NCI-H1930 (cell line): ENCODE measurements at places on chromosomes 6 and 20.
A peak's percentile ranks its signal among the peaks of the same experiment; 100 is the strongest.

GRCh38 chr6:27213544-27214125, 33.9 kb upstream of the PRSS16 start:
- no peak for DNase-seq

- no peak for DNase-seq
Observed at GRCh38 chr6:166611631-166612030, 15.4 kb downstream of the RPS6KA2 start.

GRCh38 chr6:51099201-51099600, 280.5 kb downstream of the TFAP2B start:
- no peak for DNase-seq

DNA sequence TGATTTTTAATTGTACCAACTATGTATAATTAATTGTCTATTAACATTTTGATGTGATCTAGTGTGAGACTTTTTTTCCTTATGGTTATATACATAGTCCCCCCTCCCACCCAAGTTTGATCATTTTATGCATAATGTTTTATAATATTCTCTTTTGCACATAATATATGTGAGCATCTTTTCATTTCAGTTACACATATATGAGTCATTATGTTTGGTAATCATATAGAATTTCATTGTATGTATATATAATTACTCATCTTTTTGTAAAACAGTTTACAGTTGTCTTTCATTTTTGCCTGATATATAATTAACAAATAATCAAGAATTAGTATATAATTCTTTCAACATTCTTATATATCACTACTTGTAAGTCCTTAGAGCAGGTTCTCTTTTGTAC, 15.0 kb downstream of the RWDD1 start:
- no peak for DNase-seq

GRCh38 chr6:38391206-38391605, 248.5 kb downstream of the BTBD9 start:
- no peak for DNase-seq

DNA sequence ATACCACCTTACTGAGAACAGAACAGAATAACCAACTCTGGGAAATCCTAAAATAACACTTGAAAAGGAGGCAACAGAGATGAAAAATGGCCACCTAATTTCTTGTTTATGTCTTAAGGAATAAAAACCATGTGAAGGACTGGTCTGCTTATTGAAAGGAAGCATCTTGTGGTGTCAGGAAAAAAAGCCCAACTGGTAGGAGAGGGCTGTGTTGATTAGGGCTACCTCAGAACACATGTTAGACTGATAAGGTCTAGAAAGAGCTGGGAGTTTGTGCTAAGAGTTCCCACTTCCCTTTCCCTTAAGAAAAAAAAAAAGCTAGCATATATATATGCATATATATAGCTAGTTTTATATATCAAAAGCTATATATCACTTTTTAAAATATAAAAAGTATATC, 425.3 kb upstream of the BTBD3 start:
- DNase-seq, result no peak

DNA sequence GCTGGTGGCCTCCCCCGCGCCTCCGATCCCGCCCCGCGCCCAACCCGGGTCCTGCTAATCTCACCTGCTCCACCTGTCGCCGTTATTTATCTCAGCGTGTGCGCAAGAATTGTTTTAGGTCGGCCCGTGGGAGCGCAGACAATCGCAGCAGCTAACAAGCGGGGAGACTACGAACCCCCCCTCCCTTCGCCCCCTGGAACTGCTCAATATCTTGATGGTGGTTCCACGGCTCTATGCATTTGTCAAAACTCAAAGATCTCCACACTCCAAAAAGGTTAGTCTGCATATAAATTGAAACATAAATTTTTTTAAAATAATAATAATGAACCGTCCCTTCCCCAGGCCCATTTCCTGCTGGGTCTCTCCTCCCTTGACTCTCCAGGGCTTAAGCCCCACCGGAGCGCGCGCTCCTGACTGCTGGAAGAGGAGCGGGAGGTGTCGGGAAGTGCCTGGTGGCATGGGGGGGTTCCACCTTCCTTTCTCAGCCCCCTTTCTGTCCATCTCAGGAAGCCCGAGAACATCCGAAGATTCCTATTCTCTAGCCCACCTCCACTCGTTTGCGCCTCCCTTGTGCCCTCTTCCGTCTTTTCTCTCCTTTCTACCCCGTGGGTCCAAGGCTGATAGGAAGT, 1.6 kb upstream of the MDGA1 start:
- no peak for DNase-seq

GRCh38 chr20:58870293-58871014, 17.9 kb downstream of the GNAS start:
- peak; percentile 38 for DNase-seq

DNA sequence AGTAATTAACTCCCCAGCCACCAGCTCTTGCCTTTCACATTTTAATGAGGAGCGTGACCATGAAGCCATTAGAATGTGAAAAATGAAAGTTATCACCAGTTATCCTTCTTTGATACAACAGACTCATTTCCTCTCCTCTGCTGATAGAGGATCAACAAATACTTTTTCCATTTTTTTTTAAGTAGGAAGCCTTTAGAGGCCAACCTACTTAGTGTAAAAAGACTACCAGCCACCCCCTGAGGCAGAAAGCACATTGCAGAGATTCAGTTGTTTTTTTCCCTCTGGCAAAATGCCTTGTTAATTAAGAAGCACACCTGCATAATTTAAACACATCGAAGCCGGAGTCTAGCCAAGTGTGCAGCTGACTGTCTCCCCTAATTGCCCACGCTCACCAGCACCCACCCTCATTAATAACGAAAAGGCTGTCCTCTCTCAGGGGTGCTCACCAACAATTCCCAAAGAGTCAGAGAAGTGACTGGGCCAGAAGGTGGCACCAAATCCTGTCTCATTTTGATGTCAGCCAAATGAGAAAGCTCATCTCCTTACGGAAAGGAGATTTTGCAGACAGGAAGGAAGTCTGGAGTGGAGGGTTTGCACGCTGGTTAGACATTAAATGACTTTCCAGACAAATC, 60.9 kb upstream of the MC3R start:
- DNase-seq, result peak; percentile 70

DNA sequence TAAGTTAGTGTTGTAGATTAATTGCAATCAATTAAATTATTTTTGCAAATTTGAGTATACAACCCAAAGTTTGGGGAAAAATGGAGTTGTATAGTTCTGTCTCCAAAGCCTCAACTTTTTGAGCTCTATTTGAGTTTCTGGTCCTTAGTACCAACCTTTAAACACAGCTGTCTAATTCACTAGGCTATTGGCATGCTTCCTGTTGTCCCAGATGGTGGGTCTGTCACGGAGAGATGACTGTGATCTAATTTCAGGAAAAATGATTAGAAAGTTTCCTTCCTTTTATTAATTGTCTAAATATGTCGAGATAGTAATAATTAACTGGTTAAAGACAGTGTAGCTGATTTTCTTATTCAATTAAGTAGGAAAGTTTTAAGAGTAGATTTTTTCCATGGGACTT, 109.6 kb downstream of the SCAF8 start:
- DNase-seq, result no peak

DNA sequence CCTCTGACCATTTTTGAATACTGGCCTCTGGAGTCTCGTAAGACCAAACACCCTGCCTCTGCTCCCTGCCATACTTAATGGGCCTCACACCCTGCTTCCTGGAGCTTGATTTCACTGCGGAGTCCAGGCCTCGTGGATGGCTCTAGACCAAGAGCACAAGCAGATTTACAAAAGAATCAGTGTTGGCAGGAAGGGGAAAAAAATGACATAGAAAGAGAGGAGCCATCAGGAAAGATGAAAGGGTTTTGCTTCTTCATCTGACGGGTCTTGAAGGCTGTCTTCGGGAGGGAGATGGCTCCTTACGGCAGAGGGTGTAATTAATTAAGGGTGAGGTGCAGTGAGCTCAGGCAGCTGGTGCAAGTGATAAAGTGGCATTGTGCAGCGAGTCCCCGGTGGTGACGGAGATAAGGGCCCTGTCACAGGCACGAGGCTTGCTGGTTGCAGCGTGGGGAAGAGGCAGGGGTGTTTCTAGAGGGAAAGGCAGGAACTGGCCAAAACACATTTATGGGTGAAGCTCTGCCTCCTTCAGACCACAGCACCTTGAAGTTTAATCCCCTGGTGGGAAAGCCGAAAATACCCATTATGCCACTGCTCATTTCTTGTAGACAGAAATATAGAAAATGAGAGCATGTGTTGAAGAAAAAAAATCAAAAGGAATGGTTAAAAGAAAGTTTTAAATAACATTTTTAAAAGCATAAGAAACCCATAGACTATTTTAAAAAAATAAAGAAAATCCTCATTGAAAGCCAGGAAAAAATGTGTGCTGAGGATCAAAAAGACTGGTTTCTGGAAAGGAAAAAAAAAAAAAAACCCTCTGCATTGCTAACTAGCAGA, 128.6 kb upstream of the LRFN2 start:
- DNase-seq, result no peak

- no peak for DNase-seq
Observed at GRCh38 chr6:46324706-46325105, 153.9 kb upstream of the ENPP5 start.

DNA sequence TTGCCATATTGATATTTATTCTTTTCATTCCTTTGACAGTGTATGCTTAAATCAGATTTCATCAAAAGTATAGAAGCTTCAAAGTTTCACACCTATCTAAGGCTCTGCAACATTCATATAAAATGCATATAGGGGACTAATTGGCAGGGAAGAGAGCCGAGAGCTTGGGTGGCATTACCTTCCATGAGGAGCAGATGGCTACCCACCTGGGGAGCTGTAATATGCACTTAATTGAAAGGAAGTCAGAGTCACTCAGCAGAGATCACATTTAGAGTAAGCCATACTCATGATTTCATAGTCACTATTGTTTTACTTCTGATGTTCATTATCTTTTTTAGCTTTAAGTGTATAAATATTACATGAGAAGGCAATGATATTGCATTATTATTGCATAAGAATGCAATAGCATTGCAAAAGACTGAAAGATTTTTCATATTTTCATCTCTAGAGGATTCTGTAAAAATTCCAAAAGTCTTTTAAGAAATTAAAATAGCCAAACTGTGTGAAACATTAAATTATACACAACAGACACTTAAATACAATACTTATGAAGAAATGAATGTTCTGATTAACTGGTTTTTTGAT, 1305.2 kb downstream of the EPHA7 start:
- no peak for DNase-seq

DNA sequence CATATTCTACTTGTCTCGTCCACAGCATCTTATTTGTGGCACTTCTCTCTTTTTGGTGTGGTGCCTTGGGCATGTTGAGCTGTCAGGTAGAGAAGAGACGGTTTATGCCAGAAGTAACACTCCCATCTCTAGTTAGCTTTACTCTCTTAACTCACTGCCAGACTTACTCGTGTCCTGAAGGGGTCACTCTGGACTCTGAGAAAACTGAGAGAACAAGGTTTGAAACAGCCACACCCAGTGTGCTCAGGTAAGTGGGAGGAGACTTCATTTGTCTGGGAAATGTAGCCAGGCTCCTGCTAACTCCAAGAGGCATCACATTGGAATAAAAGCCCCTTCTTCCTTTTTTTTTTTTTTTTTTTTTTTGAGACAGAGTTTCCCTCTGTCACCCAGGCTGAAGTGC, 360.8 kb downstream of the QKI start:
- DNase-seq, result no peak

GRCh38 chr6:45987856-45988255, 27.8 kb downstream of the CLIC5 start:
- no peak for DNase-seq

DNA sequence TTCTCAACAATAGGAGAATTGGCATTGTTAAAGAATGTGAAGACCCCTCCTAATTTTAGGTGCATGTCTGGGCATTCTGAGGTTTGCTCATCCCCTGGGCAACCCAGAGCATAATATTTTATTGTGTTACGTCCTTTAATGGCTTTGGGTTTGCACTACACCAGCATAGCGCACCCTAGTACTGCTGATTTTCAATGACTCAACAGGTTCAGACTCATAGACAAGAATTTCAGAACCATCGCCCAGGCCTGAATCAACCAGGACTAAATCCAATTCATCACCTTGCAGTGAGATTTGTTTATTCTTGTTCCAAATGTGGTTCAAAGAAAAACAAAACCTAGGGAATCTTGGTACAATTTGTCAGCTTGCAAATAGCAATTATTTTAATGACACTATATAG, 137.8 kb upstream of the PHACTR1 start:
- no peak for DNase-seq

GRCh38 chr20:11981366-11981947, 63.8 kb downstream of the BTBD3 start:
- no peak for DNase-seq

- DNase-seq, result no peak
Observed at GRCh38 chr6:127481111-127481510, 21.9 kb upstream of the KIAA0408 start.

- DNase-seq, result peak; percentile 13
Observed at GRCh38 chr6:31737315-31737990, 1.1 kb upstream of the CLIC1 start.

DNA sequence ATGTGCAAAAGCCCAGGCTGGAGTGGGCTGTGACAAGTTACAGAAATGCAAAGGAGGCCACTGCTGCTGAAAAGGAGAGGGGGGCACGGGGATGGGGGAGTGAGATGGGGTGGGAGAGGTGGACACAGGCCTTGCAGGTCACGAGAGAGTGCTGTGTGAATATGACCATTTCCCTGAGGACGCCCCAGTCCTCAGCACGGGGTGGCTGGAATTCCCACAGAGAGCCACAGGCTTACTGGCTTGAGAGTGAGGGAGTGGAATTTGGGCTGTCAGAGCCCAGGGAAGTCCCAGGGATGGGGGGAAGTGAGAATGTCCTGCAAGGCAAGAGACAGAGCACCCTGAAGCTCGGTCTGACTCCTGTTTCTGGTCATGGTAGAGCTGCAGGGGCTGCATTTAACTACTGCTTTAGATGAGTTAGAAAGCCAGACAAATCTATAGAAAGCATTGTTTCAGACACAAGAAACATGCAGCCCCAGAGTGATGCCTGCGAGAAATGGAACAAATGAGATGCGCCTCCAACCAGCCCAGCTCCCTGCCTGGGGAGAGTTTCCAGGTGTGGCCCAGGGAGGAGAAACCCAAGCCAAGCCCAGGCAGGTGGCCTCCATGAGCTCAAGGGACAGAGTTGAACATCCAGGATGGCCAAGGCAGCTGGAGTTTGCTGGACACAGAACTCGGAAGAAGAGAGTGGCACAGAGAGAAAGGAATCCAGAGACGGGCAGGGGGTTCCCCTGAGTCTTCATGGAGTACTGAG, 30.5 kb downstream of the NPEPL1 start:
- DNase-seq, result no peak

- DNase-seq, result no peak
Observed at GRCh38 chr6:138654715-138655634, 118.6 kb upstream of the CCDC28A start.

GRCh38 chr20:18686696-18687095, 98.8 kb downstream of the DTD1 start:
- no peak for DNase-seq

- no peak for DNase-seq
Observed at GRCh38 chr6:106508834-106509233, 120.5 kb downstream of the RTN4IP1 start.

DNA sequence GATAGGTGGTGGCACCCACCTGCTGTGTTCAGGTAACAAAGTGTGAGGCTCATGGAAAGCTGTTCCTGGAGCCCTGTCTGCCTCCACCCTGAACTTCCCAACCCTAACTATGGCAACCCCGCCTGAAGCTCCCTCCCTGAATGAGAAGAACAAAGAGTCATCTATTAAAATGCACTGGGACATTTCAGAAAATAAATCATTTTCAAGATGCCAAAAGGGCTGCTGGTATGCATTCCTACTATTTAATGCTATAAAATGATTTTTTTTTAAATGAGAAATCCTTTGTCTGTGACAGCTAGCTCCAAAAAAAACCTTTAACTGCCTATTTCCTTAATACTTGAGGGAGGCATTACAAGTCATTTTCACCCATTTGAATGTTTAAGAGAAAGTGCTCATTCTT, 84.3 kb upstream of the MRPS10 start:
- DNase-seq, result no peak

- no peak for DNase-seq
Observed at GRCh38 chr6:6312901-6313441, 7.5 kb downstream of the F13A1 start.
